Uterine smooth muscle cell (primary cell): ENCODE measurements at places on chromosomes 3 and 15. TPM values are rescaled to one million over a fixed set of nuclear protein-coding genes. Genes with fewer than 3 reads are reported as not detected.

Gene BMF
- 2.4 and 3.1 TPM in 2 replicates for total RNA-seq

Gene NDUFB5
- total RNA-seq, result 88.2 and 103 TPM in 2 replicates

Gene DCLK3
- under 0.01 TPM in 1 of 2 replicates, not detected in the other for total RNA-seq

Gene NANOGP8
- not detected in 2 replicates for total RNA-seq

Gene EOMES
- not detected in 2 replicates for total RNA-seq

Gene FBXO40
- under 0.01 TPM in 1 of 2 replicates, not detected in the other for total RNA-seq

Gene RNU5B-1
- total RNA-seq, result not detected in 2 replicates

Gene GUCA1C
- total RNA-seq, result not detected in 2 replicates

Gene GOLGA6B
- total RNA-seq, result not detected in 2 replicates

Gene NDN
- 39.5 and 59.1 TPM in 2 replicates for total RNA-seq

Gene ADGRG7
- 1.1 and 49.1 TPM in 2 replicates for total RNA-seq

Gene DUOX2
- under 0.01 TPM in 1 of 2 replicates, not detected in the other for total RNA-seq

Gene FOXL2NB
- 10.4 and 14.6 TPM in 2 replicates for total RNA-seq

Gene LTF
- total RNA-seq, result under 0.01 TPM in 1 of 2 replicates, not detected in the other

Gene TNIK
- 20.4 and 23.7 TPM in 2 replicates for total RNA-seq

Gene PLA2G4E
- total RNA-seq, result not detected in 2 replicates

Gene ATG7
- total RNA-seq, result 96.1 and 188 TPM in 2 replicates

Gene CASR
- not detected in 2 replicates for total RNA-seq

Gene GOLGA8J
- under 0.01 and 0.11 TPM in 2 replicates for total RNA-seq

Gene GAP43
- 0.50 and 1.5 TPM in 2 replicates for total RNA-seq

Gene FAM107A
- under 0.01 TPM in 1 of 2 replicates, not detected in the other for total RNA-seq

Gene GOLGA6L10
- 0.11 and 1.00 TPM in 2 replicates for total RNA-seq

Gene CCK
- total RNA-seq, result 0.62 and 1.1 TPM in 2 replicates

Gene ZPLD1
- 0.62 TPM in 1 of 2 replicates, not detected in the other for total RNA-seq

Gene SLC9C1
- 0.12 and 0.22 TPM in 2 replicates for total RNA-seq

Gene SNRPA1
- 18.4 and 36.4 TPM in 2 replicates for total RNA-seq

Gene CNTN4
- total RNA-seq, result 0.12 and 1.00 TPM in 2 replicates

Gene TIPIN
- total RNA-seq, result 15.2 and 24.7 TPM in 2 replicates

Gene TUSC7
- not detected in 2 replicates for total RNA-seq

Gene REC114
- not detected in 2 replicates for total RNA-seq

Gene RAD18
- 9.4 and 24.6 TPM in 2 replicates for total RNA-seq

Gene GCSAM
- total RNA-seq, result not detected in 2 replicates

Gene C3orf20
- total RNA-seq, result not detected in 2 replicates
